Activated CD4-positive, alpha-beta T cell treated with anti-CD3 and anti-CD28 coated beads for 4 hours (primary cell): ENCODE measurements at places on chromosomes 2 and 18.

GRCh38 chr2:168683996-168684395 is 118.4 kb upstream of the NOSTRIN start:
- DNase-seq, result no peak

DNA sequence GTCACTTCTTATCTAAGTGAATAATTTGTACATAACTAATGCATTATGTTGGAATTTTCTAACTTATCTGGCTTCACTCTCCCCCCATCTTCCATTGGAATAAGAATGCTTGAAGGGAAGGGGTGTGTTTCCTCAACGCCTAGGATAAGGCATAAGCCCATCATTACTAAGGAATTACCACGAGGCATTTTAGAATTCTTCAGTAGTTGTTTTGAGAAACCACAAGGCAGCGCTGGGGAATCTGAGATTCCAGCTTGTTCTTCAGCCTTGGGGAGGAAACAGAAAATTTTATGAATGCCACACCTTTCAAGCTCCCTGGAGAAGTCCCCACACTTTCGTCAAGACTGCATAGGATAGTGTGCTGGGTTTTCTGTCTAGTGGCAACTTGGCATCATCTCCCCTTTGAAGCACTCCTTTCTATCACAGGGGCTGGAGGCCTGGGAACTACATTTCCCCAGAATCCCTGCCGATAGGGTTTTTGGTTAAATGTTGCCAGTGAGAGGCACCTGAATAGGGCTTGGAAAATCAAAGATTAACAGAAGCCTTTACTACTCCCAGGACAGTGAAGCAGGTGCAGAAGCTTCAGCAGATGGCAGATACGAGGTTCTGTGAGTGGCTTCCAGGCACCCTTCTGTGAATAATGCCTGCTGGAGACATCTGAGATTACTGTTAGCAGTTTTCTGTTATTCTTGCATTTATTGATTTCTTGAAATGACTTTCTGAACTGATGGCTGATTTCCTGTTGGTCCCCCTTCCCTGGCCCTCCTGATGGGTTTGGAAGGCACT is 192.7 kb upstream of the REV1 start:
- no peak for DNase-seq

GRCh38 chr2:54586494-54586893 is 130.4 kb downstream of the SPTBN1 start:
- DNase-seq, result no peak

GRCh38 chr2:33160191-33160590 is 213.4 kb downstream of the LTBP1 start:
- DNase-seq, result no peak

- DNase-seq, result no peak
These were observed 192.1 kb upstream of the RND3 start for GRCh38 chr2:150679456-150680120.

DNA sequence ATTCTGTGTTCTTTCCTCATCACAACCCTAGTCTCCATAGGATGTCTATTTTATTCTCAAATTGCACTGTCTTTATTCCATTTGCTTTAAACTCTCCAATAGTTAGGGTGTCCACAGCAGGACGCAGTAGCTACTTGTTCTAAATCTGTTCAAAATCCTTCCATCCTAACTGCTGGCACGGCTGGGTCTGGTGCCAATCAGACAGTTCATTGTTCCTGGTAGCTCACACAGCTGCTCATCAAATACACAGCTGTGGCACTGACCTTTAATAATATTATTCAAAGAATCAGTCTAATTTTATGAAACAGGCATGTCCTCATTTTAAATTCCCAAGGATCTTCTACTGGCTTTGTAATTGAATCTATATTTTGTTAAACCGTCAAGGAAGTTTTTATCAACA is 59.7 kb upstream of the TMEFF2 start:
- DNase-seq, result no peak
